Activated naive CD4-positive, alpha-beta T cell treated with Interleukin-2 at 50 U/mL for 16 hours (primary cell): ENCODE measurements at places on chromosomes 11 and 22.

DNA sequence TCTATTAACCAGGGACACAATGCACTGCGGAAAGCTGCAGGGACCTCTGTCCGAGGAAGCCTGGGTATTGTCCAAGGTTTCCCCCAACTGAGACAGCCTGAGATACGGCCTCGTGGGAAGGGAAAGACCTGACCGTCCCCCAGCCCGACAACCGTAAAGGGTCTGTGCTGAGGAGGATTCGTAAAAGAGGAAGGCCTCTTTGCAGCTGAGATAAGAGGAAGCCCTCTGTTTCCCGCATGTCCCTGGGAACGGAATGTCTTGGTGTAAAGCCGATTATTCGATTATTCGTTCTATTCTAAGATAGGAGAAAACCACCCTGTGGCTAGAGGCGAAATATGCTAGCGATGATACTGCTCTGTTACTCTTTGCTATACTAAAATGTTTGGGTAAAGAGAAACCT is 5.2 kb downstream of the BET1L start:
- DNase-seq = peak; percentile 1

DNA sequence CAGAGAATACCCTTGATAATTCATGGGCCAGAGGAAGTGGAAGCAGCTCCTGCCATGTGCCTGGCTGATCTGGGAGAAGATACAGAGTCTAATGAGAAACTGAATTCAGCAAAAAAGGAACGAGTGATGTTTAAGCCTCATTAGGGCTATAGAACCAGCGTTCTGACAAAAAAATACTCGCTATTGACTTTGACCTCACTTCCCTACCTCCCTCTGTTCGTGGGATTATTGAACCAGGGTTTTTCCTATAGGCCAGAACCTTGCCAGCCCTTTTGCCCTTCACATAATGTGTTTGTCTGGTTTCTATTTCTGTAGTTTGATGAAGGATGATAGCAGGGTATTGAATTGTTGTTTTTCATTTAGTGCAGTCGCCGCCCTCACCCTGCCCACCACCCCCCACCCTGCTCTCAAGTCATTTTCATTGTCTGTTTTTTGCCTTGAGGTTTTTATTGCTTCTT is 7.6 kb upstream of the RBFOX2 start:
- no peak for DNase-seq

- no peak for DNase-seq
Measured at GRCh38 chr11:101336858-101337257, 207.2 kb upstream of the PGR start.

DNA sequence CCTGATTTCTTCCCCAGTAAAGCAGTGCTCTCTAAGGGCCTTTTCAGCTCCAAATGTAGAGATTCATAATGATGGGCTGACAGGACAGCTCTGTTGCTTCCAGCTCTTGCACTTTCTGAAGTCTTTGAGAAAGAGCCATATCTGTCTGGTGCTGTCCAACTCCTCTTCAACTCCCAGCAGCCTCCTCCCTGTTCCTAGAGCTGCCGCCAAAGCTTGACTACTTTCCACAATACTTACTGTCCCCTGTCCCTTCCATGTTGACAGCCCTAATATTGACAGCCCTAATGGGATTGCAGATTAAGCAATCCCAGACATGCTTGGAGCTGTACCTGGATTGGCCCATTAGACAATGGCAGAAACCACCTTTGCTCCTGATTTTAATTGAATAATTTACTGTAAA is 29.6 kb downstream of the INSC start:
- DNase-seq = no peak

GRCh38 chr22:25878933-25879332 is 136.9 kb downstream of the MYO18B start:
- no peak for DNase-seq

DNA sequence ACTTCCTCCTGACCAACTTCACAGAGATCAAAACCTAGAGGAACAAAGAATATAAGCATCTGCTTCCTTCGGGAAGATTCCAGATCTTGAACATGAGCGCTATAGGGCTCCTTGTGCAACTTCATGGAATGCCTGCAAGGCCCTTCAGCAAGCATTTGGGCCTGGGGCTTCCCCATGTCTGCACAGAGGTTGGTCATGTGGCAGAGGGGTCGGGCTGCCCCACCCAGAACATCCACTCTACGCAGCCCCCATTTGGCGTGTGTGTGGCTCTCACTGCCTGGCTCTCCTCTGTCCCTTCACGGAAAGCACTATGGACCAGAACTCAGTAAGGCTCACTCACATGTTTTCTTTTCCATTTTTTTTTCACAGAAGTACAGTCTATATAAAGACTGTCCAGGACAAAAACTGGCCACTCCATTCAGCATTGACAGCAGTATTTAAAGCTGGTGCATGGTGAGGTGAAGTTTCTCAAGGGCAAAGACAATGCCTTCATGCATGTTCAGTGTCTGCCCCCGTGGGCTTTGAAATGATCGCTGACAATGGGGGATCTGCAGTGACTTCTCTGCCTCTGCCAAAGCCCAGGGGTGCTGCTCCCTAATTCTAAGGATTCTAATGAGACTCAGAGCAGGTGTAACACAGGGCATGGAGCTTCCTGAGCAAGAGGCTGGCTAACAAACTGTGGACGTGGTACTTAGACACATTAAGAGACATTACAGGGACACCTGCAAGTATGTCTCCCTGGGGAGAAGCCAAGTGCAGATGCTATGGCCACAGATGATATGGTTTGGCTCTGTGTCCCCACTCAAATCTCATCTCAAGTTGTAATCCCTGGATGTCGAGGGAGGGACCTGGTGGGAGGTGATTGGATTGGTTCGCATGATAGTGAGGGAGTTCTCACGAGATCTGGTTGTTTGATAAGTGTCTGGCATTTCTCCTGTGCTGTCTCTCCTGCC is 66.5 kb upstream of the PITPNB start:
- no peak for DNase-seq

- no peak for DNase-seq
Measured at GRCh38 chr11:113670149-113670830, 35.8 kb downstream of the TMPRSS5 start.

- DNase-seq = no peak
Measured at GRCh38 chr11:69126286-69126685, 29.4 kb upstream of the SMIM38 start.

GRCh38 chr11:17508306-17508705 is 31.7 kb upstream of the ABCC8 start:
- DNase-seq = no peak

DNA sequence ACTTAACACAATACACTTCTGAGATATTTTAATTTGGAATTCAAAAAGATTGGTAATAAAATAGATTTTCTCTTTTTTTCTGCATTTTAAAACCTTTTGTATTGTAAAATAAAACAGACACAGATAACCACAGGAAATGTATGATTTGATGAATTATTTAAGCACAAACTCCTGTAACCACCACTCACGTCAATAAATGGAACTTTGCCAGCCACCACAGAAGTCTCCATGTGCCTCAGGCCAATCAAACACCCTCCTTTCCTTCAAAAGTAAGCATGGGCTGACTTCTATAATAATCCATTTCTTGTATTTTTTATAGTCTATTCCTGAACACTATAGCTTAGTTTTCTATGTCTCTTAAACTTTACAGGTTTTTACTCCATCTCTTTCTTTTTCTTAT is 721.7 kb downstream of the DLG2 start:
- no peak for DNase-seq

GRCh38 chr22:37801946-37802309 is 5.8 kb upstream of the GCAT start:
- DNase-seq = no peak

- DNase-seq = no peak
Measured at GRCh38 chr22:45584621-45585436, 82.1 kb downstream of the FBLN1 start.

DNA sequence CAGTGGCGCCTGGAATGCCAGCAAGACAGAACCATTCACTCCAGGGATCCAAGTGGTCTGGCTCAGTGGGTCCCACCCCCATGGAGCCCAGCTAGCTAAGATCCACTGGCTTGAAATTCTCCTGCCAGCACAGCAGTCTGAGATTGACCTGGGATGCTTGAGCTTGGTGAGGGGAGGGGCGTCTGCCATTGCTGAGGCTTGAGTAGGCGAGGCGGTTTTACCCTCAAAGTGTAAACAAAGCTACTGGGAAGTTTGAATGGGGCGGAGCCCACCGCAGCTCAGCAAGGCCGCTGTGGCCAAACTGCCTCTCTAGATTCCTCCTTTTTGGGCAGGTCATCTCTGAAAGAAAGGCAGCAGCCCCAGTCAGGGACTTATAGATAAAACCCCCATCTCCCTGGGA is 125.7 kb upstream of the DDI1 start:
- DNase-seq = no peak

- DNase-seq = no peak
Measured at GRCh38 chr11:9126636-9127035, 35.2 kb upstream of the SCUBE2 start.

- no peak for DNase-seq
Measured at GRCh38 chr11:131925829-131926228, 555.4 kb downstream of the NTM start.

- no peak for DNase-seq
Measured at GRCh38 chr22:41816871-41817270, 16.0 kb upstream of the SREBF2 start.

DNA sequence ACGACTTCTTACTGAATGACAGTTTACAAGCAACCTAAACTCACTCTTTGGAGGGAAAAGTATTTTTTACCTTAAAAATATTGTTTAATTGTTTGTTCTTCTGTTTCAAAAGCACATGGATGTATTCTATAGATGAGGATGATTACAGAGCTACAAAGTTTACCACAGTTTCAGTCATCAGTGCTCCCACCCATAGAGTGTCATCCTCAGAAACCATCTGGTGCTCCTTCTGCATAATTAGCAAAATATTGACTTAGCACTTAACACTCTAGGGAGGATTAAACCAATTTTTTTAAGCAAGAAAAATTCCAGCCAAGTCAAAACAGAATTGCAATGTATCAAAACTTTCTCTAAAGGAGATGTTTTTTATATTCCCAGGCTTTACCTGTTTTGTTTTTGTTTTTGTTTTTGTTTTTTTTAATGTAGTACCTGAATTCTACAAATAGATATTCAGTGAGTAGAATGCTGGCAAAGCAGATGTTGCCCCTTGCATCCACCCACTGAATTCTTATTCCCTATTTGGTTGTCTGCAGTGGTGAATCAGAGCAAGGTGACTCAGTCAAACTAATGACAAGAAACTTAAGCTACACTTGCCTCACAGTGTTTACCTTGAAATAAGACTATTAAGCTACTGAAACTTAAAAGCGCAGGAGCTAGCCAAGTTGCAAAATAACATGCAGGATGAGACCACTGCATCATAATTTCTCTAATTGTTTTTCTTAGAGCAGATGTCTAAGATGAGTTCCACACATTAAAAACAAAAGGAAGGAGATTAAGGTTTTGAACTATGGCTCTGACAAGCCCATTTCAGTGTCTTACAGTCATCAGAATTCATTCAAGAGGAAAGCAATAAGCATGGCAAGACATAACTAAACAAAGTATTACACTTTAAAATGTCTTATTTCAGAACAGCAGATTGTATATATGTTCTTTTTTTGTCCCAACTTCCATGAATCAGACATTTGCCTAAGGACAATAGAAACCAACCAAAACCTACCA is 155.1 kb upstream of the SOX6 start:
- no peak for DNase-seq

DNA sequence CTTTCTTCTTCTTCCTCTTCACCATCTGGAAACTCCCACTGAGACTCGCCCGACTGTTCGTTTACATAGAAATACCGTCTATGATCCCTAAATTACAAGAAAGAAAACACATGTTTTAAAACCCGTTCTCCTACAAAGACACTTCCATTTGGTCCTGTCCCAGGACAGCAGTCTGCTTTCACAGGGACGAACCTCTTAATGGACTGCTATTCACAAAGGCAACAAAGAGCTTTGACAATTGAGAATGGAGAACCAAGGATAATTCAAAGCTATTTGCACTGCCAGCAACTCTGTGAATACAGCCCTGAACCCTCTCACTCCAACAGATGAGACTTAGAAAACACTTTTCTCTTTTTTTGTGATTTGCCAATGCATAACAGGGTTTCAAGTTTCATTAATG is 16.3 kb upstream of the AGBL2 start:
- DNase-seq = no peak

- no peak for DNase-seq
Measured at GRCh38 chr11:11435635-11436034, 82.6 kb upstream of the CSNK2A3 start.

DNA sequence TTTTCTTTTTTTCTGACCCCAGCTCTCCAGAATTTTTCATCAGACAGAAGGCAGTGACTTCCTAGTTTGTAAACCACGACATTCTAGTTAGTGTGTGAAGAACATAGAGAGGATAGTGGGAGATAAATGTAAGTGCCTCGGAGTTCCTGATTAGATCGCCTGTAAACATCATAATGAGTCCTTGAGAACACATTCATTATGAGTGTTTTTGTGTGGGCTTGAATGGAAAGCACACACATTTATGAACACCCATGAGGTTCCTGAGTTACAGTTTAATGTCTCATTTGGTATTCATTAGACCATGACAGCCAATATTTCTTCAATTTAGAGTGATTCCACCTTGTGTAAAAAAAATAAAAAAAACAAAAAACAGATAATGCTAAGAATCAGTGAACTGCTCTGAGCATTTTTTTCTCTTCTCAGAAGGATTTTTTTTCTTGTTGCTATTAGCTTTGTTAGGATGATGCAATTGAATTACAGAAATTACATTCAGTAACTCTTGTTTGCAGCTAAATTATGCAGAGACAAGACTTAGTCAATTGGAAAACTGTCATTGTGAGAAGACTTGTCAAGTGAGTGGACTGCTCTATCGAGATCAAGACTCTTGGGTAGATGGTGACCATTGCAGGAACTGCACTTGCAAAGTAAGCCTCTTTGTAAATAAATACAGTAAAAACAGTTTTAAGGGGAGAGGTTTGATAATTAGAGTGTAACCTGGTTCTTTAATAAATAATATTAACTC is 257.6 kb downstream of the NELL1 start:
- DNase-seq = no peak

GRCh38 chr11:34264303-34265110 is 93.3 kb downstream of the ABTB2 start:
- DNase-seq = no peak

DNA sequence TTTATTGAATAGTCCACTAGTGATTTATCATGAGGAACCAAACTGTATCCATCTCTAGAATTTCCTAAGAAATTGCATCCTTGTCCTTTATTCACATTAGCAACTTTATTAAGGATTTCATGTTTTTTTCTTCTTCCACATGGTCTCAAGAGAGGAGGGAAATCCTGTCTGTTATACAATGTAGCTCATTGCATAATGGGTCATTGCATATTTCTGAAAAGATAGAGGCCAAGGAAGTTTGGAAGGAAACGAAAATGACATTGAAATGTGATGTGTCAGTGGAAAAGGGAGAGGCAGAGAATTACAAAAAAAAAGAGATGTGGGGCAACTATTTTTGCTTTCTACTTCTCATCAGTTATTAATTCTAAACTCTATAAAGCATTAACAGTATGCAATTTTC is 353.1 kb downstream of the METTL15 start:
- no peak for DNase-seq

- no peak for DNase-seq
Measured at GRCh38 chr11:116386118-116386699, 386.6 kb downstream of the BUD13 start.

- DNase-seq = no peak
Measured at GRCh38 chr22:19886605-19887255, 32.1 kb upstream of the GNB1L start.

GRCh38 chr11:9905960-9906791 is 242.3 kb downstream of the SWAP70 start:
- DNase-seq = no peak
